ENCODE measurements at places on chromosomes 5 and 9. TPM values are rescaled to one million over a fixed set of nuclear protein-coding genes. Genes with fewer than 3 reads are reported as not detected.

TTC16 gene
- not detected for total RNA-seq

FOXI1 gene
- not detected for total RNA-seq

PCDHA9 gene
- not detected for total RNA-seq

KCNN2 gene
- total RNA-seq: 10.0 TPM

ADCY2 gene
- 0.11 TPM for total RNA-seq

SLC6A18 gene
- total RNA-seq: not detected

ADRA1B gene
- total RNA-seq: 20.6 TPM

TLX3 gene
- not detected for total RNA-seq

PIK3R1 gene
- 89.3 TPM for total RNA-seq

GRCh38 chr5:151110992-151111391, 30.2 kb upstream of the TNIP1 start:
- DNase-seq: no peak

DNA sequence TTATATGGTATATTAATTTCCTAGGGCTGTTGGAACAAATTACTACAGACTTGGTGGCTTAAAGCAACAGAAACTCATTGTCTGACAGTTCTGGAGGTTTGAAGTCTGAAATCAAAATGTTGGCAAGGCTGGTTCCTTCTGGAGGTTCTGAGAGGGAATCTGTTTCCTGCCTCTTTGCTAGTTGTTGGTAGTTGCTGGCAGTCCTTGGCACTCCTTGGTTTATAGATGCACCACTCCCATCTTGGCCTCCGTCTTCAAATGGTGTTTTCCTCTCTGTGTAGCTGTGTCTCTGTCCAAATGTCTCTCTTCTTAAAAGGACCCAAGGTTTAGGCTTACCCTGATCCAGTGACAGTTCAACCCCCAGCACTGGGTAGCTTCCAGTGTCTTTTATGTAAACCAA, 17.5 kb downstream of the MELK start:
- DNase-seq: no peak

DNA sequence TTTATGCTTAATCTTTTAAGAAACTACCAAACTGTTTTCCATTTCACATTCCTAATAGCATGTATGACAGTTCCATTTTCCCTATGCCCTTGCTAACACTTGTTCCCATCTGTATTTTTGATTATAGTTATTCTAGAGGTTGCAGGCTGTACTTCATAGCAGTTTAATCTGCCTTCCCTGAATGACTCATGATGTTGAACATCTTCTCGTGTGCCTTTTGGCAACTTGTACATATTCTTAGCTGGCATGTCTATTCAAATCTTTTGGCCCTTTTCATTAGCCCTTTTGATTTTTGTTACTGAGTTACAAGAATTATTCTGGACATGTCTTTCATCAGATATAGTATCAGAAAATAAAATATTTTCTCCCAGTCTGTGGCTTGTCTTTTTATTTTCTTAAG, 320.3 kb downstream of the DIRAS2 start:
- DNase-seq: no peak

GRCh38 chr5:88398316-88398715, 129.7 kb upstream of the TMEM161B start:
- DNase-seq: no peak

- no peak for DNase-seq
Observed at GRCh38 chr5:113807427-113807991, 294.0 kb downstream of the YTHDC2 start.

DNA sequence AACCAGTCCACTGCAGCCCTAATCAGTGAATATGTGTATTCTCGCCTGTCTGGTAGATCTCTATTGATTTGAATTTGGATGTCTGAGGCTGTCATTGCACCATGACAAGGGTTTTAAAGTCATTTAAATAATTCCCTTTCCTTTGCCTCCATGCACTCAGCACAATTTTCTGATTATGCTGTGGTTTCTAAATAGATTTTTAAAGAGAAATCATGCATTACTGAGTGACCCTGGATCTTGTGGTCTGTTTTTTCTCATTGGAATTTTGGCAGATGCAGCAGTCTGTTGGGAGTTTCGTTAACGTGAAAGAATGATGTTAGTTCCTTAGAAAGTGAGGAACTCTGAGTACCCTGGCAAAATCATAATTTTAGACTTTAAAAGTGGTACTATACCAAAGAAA, 396.0 kb downstream of the LRRC70 start:
- no peak for DNase-seq

DNA sequence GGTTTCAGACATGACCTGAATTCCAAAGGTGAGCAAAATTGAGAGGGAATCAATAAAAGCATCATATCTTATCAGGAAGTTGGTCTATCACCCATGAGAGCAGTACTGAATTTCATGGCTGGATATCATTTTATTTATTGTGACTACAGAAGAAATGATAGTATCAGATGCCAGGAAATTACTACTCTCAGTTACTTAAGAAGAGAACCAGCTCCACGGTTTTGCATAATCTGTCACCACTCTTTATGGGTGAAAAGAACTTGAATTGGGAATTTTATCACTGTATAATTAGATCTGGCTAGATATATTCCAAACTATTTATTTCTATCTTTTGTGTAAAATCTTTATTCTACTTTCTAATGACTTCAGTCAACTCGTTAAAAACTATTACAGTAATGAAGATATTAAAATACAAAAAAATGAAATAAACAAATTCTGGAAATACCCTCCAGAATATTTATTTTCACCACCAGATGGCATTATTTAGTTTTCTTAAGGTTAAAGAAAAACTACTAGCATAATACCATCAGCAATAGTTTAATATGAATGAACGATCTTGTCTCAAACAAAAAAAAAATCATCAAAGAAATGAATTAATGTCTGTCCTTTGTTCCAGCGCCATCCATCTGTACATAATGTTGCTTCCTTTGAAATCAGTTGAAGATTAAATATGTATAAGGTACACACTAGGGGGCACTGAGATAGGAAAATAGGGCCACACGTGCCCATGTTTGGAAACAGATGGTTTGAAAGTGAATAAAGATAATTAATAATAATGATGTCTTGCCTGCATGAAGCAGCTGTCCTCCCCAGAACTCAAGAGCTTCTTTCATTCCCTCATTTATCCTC, 84.7 kb upstream of the SLCO6A1 start:
- DNase-seq: no peak

DNA sequence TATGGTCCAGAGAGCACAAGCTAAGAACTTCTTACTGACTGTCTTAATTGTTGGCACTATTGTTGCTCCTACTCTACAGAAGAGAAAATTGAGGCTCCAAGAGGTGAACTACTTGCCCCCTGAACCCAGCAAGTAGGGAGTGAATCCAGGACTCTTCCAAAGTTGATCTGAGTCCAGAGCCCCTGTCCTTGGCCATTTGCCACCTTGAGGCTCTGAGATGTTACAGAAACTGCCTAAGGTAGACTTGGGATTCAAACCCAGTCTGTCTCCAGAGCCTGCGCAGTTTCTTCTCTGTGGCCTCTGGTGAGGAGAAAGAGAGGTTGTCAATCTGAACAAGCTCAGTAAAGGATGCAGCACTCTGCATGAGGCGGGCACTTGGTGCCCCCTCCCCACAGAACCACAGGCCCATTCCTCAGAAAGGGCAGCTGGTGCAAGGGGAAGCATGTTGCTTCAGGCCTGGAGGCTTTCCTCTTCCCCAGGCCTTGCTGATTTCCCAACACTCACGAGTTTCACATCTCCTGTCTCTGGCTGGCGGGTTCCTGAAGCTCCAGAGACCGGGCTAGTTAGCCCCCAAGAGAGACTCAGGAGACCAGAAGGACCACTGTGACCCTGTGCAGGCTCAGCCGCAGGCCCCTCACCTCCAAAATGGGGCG, 2.9 kb upstream of the LCP2 start:
- no peak for DNase-seq

DNA sequence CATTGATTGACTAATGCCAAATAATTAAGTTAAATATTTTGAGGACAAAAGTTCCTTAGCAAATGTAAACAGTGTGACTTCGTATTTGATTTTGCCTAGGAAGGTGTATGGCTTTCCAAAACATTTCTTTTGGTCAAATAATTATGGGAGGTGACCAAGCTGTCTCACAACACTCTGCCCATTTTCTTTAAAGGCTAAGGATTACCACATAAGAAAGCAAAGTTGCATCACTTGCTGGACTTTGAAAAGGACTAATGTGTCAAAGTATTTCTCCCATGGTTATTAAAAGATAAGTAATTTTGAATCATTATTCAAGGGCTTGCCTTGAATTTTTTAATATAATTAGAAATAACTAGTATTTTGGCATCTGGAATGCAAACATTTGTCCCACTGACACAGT, 74.7 kb downstream of the HAPLN1 start:
- no peak for DNase-seq

- DNase-seq: no peak
Observed at GRCh38 chr5:9034649-9035048, 511.2 kb downstream of the SEMA5A start.

DNA sequence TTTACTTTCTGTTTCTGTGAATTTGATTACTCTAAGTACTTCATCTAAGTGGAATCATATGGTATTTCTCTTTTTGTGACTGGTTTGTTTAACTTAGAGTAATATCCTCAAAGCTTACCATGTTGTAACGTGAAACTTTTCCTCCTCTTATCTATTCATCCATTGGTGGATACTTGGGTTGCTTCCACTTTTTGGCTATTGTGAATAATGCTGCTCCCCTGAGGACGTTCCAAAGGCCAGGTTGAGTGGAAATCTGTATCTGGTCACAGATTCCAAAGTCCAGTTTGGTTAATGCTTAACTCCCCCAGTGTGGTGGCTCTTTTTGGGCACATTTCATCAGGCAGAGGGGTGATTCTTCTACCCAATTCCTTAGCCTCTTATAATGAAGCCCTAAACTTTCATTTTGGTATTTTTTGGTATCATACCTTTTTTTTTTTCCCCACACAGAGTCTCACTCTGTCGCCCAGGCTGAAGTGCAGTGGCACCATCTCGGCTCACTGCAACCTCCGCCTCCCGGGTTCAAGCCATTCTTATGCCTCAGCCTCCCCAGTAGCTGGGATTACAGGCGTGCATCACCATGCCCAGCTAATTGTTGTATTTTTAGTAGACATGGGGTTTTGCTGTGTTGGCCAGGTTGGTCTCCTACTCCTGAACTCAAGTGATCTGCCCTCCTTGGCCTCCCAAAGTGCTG, 65.4 kb downstream of the CMYA5 start:
- DNase-seq: no peak

DNA sequence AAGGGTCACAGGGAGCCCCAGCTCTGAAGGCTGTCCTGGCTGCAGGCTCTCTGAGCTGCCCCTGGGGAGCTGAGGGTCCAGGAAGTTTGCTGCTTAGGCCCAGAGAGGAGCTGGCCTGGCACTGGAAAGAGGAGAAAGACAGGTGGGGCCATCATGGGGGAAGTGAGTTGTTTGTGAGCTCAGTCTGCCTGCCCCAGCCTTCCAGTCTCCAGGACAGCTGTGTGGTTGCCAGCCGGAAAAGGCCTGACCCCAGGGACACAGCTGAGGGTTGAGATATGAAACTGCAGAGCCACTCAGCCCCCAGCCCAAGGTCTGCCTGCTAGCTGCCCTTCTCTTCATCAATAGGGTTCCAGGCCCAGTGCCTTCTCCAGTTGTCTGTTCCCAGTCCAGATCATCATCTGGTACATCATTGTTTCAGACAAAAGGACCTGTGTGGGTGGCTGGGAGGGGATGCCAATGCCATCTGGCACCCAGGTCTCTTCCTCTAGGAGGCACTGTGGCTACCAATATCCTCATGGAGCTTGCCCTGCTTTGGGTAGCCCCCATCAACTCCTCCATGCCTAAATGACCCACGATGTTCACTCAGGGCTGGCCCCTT, 4.3 kb upstream of the DDX41 start:
- DNase-seq: no peak

All from ascending aorta (tissue), 2 donors.